ENCODE measurements at places on chromosomes 1 and 21.

DNA sequence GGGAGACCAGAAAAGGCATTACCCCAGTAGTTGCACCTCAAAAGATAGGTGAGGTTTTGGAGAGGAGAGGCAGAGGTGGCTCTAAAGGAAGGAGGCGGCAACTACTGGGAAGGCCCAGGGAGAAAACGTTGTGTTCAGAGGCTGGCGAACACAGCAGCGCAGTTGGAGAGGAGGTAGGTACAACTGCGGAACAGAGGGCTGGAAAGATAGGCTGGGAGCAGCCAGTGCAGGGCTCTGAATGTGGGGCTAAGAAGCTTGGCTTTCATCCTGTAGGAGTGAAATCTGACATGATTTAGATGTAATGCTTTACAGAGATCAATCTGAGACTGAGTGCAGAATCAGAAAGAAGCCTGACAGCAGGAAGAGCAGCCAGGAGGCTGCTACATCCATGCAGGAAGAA lies 13.0 kb downstream of the RIMS3 start:
- no peak for DNase-seq

DNA sequence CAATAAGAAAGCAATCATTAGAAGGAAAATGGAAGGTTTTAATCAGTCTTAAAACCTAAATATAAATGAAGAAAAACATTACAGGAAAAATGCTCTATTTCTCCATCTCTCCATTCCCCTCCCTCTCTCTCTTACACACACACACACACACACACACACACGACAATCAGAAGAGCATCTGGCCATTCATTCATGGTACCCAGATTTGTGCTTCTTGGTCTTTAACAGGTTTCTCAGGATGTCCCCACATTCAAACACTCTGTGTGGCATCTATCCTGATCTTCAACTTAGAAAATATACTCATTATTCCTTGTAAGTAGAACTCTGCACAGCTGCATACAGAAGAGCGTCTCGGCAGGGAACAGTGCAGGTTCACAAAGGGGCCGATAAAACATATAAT lies 779 bp downstream of the LRRC40 start:
- no peak for DNase-seq

GRCh38 chr1:39269791-39270342 lies 65.4 kb downstream of the MACF1 start:
- DNase-seq = no peak

DNA sequence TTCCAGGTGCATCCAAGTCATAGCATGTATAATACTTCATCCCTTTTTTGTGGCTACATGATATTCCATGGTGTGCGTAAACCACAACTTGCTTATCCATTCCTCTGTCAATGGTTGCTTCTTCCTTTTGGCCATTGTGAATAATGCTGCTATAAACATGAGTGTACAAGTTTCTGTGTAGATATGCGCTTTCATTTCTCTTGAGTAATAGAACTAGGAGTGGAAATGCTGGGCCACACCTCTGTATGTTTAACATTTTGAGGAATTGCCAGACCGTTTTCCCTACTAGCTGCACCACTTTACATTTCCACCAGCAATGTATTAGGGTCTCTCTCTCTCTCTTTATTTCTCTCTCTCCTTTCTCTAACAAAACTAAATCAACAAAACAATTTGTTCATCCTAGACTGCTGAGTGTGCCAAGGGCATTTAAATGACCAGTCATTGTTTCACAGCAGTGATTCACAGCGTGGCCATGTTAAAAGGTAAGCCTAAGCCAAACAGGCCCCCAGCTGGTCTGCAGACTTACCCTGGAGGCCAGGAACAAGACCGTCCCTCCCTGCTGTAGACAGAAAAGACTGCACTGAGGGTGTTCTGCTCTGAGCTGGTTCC lies 53.2 kb upstream of the LYST start:
- DNase-seq = no peak

DNA sequence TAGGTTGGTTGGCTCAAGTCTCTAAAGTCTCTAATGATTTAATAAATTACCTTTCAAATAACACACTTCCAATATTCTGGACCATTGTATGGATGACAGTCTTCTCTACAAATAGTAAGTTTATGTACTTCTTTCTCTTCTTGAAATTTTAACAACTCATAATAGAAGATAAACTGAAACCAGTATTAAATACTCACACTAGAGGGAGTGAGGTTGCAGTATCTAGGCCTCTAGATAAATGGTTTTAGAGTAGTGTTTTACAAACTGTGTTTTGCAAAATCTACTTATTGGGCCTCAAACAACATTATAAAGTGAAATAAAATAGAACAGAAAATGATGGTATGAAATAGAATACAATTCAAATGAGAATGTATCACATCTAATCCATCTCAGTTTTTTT lies 479.9 kb upstream of the BRINP3 start:
- DNase-seq = no peak

DNA sequence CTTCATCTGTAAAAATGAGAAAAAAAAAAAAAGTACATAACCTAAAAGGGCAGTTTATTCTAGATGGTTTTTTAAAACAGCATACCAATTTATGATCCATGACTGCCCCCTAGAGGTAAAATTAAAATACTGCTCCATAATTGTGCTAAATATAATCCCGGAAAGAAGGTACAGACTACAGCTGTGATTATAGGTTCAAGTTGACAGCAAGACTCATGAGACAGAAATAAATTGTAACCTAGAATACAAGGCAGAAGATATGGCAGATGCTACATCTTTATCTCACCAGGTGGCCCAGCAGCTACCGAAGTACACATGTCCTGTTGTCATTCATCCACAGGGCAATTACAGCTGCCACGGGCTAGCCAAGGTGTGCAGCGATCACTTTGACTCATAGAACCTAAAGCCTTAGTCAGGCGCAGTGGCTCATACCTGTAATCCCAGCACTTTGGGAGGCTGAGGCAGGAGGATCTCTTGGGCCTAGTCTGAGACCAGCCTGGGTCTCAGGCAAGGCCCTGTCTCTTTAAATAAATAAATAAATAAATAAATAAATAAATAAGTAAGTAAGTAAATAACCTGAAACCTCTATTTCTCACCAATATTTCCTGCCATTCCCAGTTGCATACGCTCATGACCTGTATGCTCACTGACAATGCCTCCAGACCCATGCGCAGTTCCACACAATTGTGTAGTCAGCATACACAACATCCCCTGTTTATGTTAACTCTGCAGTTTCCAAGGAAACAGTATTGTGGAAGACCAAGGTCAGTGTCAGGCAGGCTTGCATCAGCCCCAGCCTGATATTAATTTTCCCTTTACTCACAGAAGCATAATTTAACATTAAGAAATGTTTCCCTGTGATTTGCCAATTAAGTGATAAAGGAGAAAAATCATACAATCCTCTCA lies 18.3 kb upstream of the PPIE start:
- DNase-seq = no peak

GRCh38 chr1:44747878-44748277 lies 8.2 kb downstream of the KIF2C start:
- no peak for DNase-seq

- DNase-seq = no peak
These were observed 273.1 kb downstream of the TTLL7 start for GRCh38 chr1:83725735-83726360.

DNA sequence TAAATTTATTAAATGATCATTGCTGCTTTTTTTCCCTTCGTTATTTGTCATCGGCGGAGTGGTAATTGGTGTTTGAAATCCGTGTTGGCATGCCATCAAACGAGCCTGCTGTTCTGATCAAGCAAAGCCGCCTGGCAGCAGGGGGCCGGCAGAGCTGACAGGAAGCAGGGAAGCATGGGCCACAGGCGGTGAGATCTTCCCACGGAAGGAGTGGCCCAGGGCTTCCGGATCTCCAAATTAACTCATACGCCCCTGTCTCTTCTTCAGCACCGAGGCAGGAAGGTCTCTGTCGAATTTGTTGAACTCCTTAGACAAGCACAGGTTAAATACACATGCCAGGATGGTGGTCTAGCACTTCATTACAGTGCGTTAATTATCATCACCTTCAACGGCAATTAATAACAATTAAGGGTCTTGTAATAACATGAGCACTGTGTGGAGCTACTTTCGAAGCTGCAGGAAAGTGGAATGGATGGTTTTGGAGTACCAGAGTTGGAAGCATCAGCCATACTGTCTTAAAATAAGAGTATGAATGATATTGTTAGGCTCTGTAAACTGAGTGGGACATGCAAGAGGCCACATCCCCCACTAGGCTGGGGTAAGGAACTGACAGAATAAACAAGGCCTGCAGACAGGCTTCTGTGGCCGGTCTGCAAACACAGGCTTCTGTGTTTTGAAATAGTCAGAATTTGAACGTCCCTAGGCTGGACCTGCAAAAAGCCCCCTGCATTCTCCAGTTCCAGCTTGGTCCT lies 199.4 kb upstream of the DAB1 start:
- DNase-seq = no peak
